Natural killer cell treated with Interleukin-12 subunit alpha and Interleukin-12 subunit beta and Interleukin-15 and Interleukin-18, amount 100 ng/mL, for 72 hours (primary cell): ENCODE measurements at places on chromosomes 16 and 17. TPM values are rescaled to one million over a fixed set of nuclear protein-coding genes. Genes with fewer than 3 reads are reported as not detected.

RPRML gene
- not detected for total RNA-seq

SLC47A1 gene
- not detected for total RNA-seq

HAS3 gene
- 0.98 TPM for total RNA-seq

DNA sequence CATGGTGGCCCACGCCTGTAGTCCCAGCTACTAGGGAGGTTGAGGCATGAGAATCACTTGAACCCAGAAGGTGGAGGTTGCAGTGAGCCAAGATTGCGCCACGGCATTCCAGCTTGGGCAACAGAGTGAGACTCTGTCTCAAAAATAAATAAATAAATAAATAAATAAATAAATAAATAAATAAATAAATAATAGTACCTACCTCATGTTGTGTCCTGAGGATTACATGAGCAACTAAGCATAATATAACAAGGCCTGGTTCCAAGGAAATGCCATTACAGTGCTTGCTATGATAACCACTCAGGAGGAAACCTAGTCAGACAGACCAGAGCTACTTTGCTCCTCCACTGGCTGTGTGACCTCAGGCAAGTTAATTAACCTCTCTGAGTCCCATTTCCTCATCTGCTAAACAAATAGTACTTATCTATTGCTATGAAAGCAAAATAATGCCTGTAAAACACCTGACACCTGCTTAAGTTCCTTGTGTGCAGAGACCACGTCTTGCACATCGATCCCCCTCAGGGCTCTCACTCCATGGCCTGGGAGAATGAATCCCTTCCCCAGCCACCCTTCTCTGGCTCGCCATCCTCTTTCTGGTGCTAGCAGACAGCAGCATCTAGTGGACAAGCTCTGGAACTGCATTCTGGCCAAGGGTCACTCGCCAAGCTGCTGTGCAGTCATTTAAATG, 7.5 kb downstream of the EPOP start:
- peak; percentile 74 for DNase-seq

GRCh38 chr17:76826330-76827068, 41.7 kb upstream of the MGAT5B start:
- no peak for DNase-seq

- no peak for DNase-seq
Measured at GRCh38 chr17:73436954-73437353, 125.2 kb upstream of the CDC42EP4 start.

- DNase-seq, result no peak
Measured at GRCh38 chr16:2970563-2970962, 1.4 kb downstream of the PAQR4 start.

DNA sequence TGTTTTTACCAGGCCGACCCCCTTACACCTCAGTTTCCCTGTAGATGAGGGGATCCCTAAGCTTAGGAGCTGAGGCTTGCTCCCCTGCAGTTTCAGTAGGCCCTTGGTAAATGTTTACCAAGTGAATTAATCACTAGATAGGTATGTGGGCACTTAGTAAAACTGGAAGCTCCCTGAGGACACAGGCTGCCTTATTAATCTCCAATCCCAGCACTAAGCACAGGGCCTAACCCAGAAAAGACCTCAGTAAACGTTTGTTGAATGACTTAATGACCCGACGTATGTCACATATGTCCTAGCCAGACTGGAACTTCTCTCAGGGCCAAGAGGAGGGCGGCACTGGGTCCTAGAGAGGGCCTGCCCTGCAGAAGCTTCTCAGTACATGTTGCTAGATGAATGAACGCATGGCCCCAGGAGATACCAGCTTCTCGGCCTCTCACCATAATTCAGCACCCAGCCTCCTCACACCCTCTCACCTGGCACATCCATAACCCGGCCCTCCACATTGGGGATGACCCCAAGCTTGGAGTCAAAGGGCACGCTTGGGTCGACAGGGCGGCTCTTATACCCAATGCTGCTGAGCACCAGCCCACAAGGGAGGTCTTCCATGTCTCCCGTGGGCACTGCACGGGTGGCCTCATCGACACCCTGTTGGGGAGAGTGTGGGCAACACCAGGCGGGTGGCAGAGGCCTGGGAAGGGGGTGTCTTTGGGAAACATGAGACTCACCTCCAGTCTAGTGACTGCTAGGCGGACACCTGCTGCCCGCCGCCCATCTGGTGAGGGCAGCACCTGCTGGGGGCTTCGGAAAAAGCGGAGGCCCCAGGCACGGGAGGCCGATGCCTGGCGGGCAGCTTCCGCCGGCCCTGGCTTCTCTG, 4.0 kb upstream of the GRIN2C start:
- no peak for DNase-seq

GRCh38 chr16:87778830-87779579, 13.2 kb upstream of the KLHDC4 start:
- peak; percentile 96 for DNase-seq

- DNase-seq, result no peak
Measured at GRCh38 chr17:7590743-7591142, 849 bp upstream of the SOX15 start.

GRCh38 chr17:81577278-81578000, 25.3 kb upstream of the FAAP100 start:
- no peak for DNase-seq
